ENCODE measurements at places on chromosomes 12 and 14. TPM values are rescaled to one million over a fixed set of nuclear protein-coding genes. Genes with fewer than 3 reads are reported as not detected.

The STXBP6 gene
- total RNA-seq: not detected

The ZNF384 gene
- 56.7 TPM for total RNA-seq

DNA sequence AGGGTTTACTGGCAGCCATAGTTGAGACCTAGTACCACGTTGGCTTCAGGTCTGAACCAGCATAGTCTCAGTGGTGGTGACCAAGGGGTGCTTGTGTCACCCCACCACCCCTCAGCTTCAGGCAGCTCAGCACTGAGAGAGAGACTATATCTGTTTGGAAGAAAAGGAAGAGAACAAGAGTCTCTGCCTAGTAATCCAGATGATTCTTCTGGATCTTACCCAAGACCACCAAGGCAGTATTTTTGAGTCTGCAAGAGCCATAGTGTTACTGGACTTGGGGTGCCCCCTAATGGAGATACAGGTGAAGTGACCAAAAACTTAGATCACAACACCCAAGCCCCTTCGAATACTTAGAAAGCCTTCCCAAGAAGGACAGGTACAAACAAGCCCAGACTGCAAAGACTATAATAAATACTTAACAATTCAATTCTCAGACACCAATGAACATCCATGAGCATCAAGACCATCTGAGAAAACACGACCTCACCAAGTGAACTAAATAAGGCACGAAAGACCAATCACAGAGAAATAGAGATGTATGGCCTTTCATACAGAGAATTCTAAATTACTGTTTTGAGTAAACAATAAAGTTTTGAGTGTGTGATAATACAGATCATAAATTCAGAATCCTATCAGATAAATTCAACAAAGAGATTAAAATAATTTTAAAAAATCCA is 107.0 kb downstream of the HELB start:
- no peak overlapping the region for H3K4me3 ChIP-seq
- peak; percentile 60 for DNase-seq
- H3K27me3 ChIP-seq: peaks cover 10% of the 10 kb centered on the region
- no peaks in the 10 kb centered on the region for H3K4me1 ChIP-seq

GRCh38 chr12:68200854-68201253 is 24.8 kb downstream of the IL26 start:
- no peaks in the 10 kb centered on the region for H3K36me3 ChIP-seq
- H3K4me3 ChIP-seq: no peak overlapping the region
- H3K27me3 ChIP-seq: no peaks in the 10 kb centered on the region

DNA sequence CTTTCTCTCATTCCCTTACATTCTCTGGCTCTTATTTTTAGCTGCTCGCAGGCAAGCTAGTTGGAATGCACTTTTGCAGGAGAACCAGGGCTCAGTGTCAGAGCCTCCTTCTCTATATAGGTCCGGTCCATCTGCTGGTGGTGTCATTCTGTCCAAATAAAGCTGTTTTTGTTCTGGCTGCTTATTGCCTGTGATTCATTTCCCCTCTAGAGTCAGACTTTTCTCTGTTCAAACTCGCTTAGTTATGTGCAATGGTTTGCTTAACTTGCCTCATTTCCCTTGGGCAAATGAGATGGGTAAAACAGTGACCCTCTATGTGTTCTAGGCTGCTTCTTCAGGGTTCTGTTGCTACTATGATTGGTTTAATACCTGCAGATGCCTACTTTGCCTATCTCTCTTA is 2.9 kb downstream of the SMARCD1 start:
- no peak for DNase-seq
- H3K27me3 ChIP-seq: no peaks in the 10 kb centered on the region
- H3K27ac ChIP-seq: peak overlapping the region; percentile 35
- peaks cover 17% of the 10 kb centered on the region for H3K36me3 ChIP-seq
- H3K4me1 ChIP-seq: peaks cover 38% of the 10 kb centered on the region

DNA sequence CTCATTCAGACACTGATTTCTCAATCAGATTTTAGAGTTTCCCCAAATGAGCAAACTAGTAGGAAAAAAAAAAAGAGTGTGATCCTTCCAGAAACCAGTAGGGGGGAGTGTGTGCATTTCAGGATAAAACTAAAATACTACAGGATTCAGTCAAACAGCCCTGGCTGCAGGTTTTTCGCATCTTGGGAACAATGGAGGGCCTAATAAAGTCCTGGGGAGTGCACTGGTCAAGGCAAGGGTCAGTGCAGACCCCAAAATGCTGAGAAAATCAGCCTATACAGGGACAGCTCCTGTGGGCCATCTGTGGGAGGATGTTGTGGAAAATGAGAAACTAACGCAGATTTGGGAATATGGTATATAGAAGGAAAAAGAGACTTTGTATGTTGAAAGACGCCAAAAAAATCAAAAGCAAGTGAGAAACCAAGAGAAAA is 22.2 kb upstream of the ABCD4 start:
- H3K36me3 ChIP-seq: no peaks in the 10 kb centered on the region
- no peak overlapping the region for H3K4me3 ChIP-seq
- no peak overlapping the region for H3K27ac ChIP-seq

GRCh38 chr12:88391556-88391955 is 188.7 kb downstream of the KITLG start:
- peaks cover 1% of the 10 kb centered on the region for H3K27me3 ChIP-seq
- no peaks in the 10 kb centered on the region for H3K4me1 ChIP-seq
- DNase-seq: no peak

GRCh38 chr14:29858299-29858698 is 69.3 kb downstream of the PRKD1 start:
- no peaks in the 10 kb centered on the region for H3K36me3 ChIP-seq
- no peaks in the 10 kb centered on the region for H3K27me3 ChIP-seq
- no peak overlapping the region for H3K27ac ChIP-seq
- no peaks in the 10 kb centered on the region for H3K4me1 ChIP-seq
